NCI-H774 (cell line): ENCODE measurements at places on chromosomes 6 and 20.

- no peak for DNase-seq
Measured at GRCh38 chr6:56688521-56688920, 45.8 kb upstream of the DST start.

GRCh38 chr6:14270925-14271788, 153.6 kb downstream of the CD83 start:
- DNase-seq = no peak

DNA sequence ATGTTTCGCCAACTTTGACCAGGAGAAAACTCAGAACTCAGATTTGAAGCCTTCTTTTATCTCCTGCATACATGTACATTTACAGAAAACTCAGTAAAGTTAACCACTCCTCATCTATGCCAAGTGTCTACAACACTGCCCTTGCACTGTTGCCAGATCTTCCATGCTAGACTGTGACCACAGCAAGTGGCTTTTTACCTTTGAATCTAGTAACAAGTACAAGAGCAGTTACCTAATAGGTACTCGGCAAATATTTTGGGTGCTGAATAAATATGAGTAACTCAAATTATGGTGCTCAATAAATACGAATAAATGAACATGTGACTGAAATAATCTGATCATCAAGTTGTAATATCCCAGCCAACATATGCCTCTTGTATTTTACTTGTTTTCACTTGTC, 184.9 kb downstream of the EYA4 start:
- no peak for DNase-seq

DNA sequence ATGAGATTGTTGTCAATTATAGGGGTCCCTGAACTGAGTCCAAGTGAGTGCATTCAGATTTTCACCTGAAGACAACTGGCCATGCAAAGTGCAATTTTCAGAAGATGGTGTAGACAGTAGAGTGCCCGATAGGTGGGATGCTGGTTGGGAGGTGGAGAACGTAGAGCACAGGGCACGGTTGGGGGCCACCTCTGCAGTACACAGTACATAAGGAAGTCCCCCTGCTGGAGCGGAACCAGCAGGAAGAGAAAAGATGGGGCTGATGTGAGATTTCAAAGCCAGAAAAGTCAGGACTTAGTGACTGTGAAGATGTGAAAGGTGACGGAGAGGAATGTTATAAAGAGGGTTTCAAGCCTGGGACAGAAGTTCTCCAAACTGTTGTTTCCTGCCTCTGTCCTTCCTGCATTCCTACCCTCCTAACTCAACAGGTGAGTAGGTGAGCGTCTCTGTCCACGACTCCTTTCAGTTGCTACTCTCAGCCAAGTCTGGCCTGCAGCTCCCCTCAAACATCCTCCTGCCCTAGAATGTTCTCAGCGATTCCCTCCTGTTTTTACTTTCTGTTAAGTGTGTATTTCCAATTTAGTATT, 330.8 kb downstream of the PRL start:
- DNase-seq = no peak

DNA sequence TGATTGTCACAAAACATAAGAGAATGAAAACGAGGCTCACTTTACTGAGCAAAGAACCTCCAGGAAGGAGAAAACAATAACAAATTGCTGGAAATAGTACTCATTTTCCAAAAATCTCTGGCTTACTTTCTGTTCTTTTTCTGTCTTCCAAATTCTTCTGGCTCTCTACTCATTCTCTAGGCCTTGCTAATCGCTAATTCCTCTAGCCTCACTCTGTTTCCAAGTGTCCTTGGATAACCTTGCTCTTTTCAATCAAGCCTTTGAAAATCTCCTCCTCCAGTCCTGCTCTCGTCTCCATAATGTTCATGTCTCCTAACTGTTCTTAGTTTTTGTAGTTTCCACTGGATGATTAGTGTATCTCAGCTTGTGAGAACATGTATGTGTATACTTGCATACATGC, 96.2 kb upstream of the MAP7 start:
- DNase-seq = no peak

GRCh38 chr6:121791396-121792315, 356.2 kb downstream of the GJA1 start:
- DNase-seq = no peak

DNA sequence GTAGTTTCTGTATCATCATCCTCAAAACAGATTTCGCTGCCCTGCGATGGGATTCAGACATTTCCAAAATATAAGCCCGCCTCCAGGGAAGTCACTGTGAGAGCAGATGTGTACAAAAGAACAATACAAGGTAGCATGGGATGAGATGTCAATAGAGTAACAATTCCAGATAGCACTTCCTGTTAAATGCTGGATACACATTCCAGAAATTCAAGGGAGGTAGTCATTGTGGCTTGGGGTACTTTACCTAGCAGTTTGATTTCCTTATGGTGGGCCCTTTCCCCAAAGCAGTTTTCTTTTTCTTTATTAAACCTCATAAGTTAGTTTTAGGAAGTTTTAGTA, 2.5 kb downstream of the RNF217 start:
- DNase-seq = no peak

GRCh38 chr6:135128268-135128914, 52.7 kb upstream of the MYB start:
- no peak for DNase-seq

DNA sequence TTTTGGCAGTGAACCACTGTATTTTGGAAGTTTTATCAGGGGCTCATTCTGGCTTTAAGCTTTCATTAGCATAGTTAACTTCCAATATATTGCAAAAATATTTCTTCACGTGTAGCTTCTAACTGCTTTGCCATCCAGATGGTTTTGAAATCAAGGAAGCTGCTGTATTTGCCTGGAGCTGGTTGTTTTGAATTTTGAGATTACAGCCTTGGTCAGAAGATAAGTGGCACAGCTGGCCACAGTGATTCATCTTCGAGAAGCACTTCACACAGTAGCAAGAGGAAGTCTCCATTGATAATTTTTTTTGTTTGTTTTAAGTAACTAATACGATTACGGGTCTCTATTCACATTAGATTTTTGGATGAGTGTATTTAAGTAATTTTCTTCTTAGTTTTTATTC, 3.8 kb downstream of the APCDD1L start:
- no peak for DNase-seq
